ENCODE measurements at places on chromosomes 7 and 10.

- DNase-seq: no peak
Measured at GRCh38 chr7:107857541-107857912, 33.5 kb upstream of the DLD start.

DNA sequence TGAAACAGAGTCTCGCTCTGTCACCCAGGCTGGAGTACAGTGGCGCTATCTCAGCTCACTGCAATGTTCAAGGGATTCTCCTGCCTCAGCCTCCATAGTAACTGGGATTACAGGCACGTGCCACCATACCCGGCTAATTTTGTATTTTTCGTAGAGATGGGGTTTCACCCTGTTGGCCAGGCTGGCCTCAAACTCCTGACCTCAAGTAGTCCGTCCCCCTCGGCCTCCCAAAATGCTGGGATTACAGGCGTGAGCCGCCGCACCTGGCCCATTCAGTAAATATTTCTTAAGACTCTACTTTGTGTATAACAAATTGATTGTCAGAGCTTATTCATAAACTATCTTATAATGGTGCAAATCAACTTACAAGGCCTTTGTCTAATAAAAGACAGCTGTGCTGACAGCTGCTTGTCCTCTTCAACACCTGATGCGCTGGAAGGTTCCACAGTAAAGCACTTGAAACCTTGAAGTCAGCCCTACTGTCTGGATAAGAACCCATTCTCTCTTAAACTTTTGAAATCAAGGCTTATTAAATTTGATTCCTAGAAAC lies 14.7 kb downstream of the ECHDC3 start:
- DNase-seq: no peak

DNA sequence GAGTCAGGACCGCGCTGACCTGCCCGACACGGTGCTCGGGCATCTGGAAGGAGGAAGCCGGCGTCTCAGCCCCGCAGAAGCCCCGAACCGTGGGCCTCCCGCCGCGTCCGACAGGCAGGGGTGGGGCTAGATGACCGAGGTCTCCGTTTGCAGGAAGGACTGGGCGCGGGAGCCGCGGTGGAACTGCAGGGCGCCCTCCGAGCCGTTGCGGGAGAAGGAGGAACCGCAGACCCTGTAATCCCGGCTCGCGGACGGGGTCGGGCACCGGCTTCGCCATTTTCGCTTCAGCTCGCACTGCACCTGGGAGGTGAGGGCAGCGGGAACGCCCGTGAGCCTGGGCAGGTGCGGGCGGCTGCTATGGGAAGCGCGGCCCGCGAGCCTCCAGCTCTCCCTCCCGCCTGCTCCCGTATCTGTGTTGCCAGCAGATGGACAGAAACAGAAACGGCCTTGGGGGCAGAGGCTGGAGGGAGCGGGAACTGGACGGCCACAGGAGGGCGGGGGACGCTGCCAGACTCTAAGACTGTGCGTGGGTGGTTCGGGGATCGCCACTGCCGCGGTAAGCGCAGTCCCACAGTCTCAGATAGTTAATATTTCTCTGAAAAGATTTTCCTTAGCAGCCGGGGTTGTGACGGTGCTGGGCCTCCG lies 114.1 kb downstream of the VIPR2 start:
- DNase-seq: no peak

DNA sequence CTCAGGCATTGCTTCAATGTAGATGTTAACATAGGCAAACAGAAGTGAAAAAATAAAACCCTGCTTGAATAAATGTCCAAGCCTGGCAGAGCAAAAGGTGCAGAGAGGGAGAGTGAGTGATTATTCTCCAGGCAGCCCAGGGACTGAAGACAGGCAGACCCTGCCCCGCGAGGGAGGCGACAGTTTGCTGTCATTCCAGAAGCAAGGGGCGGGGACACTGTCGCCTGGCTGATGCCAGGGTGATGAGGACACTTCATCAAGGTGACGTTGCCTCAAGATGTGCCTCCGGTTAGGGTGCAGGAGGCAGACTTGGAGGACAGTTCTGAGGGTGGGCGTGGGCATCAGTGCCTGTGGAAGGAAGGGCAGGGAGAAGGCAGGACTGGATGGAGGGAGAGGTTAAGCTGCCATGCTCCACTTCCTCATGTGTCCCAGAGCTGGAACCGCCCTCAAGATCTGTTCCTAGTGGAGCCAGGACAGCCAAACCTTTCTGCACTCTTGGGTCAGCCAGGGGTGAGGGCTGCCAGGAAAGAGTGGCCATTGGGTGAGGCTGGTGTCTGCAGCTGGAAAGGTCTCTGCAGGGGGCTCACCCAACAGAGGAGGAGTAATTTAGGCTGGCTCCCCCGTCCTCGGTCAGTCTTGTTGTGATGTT lies 560.5 kb upstream of the MKI67 start:
- no peak for DNase-seq

DNA sequence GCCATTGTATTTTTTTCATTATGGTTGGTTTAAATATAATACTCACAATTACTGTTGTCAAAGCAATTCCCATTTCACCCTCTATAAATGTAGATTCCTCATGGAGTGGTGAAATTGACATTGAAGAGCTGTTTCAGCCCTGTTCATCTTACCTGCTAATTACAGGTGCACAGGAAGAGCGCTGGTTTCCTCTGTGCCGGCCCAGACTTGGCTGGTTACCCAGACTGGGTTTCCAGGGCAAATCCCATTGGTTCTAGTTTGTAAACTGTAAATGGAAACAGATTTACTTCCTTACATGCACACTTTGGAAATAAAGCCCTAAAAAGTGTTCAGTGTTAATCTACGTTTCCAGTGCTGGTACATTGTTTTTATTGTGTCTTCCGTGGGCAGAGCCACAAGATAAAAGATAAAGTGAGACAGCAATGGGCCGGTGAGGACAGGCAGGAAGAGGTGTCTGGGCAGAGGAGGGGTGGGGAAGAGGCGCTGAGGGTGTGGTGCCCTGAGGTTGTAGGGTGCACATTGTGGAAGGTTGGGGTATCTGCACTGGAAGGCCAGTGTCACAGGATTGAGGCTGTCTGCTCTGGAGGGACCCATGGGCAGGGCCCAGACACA lies 71.6 kb upstream of the ZPBP start:
- no peak for DNase-seq

DNA sequence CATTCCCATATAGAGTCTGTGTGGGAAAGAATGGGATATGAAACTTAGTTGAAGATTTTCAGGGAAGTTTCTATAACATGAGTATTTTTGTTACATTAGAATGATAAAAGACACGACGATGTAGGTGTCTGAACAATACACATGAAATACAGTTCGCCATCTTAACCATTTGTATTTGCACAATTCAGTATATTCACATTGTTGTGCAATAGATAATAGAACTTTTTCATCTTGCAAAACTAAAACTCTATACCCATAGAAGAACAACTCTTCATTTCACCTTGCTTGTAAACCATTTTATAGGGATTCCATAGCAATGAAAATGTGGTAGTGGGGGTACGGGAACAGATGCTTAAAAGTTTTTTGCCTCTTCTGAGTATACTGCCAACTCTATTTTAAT lies 32.8 kb downstream of the SLC39A12 start:
- no peak for DNase-seq

GRCh38 chr10:127578259-127578960 lies 29.3 kb downstream of the NPS start:
- no peak for DNase-seq

DNA sequence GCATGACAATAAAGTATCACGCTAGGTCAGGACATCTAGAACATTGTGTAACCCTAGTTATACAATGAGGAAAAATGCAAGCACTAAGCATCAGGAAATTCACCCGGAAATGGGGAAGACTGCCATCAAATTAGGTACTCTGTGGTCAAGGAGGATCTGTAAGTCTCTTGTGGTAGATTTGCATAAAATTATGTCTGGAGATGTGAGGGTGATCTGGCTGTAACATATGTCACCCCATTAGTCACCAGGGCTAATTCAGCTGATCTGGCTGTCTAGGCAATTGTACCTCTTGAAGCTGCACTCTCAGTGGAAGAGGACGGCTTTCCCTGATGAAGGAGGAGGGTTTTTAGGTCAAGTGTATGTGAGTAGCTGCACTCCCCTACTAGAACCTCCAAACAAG lies 14.8 kb downstream of the AKR1D1 start:
- no peak for DNase-seq

DNA sequence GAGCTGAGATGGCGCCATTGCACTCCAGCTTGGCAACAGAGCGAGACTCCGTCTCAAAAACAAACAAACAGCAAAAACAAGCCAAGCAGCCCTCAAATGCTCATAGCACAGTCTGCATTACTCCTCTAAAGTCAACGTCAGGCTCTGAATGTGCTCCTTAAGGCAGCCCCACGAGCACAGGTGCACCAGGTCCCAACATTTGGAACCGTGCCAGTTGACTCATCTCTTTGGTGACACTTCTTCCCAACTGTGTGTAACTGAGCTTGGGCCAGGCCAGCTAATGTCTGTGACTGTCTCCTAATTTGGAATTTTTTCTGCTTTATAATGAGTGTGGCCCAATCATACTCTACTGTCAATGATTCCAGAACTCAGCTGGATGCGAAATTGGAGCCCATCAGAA lies 66.3 kb upstream of the EFCAB10 start:
- DNase-seq: no peak

- DNase-seq: no peak
Measured at GRCh38 chr10:121631365-121632029, 33.3 kb upstream of the FGFR2 start.

GRCh38 chr7:136015638-136016037 lies 38.5 kb upstream of the MTPN start:
- no peak for DNase-seq

- DNase-seq: no peak
Measured at GRCh38 chr10:43437141-43437870, 395 bp downstream of the ZNF487 start.

DNA sequence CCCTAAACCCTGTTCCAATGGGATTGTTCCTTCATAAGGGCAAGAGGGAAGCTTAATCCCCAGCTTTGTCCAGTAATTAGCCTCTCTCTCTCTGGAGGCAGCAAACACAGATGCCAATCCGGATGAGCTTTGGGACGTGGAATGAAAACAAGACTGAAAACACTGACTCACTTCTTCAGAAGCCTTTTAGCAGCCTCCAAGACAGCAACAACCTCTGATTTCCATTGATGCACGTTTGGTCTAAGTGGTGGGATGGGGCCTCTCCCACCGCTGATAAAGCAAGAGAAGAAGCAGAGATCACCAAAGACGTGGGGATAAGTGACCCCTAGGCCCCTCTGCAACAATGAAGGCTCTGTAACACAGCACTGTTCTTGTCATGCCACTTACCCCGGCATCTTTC lies 5.8 kb upstream of the GFRA1 start:
- DNase-seq: no peak

- DNase-seq: no peak
Measured at GRCh38 chr7:128919241-128919640, 8.7 kb upstream of the KCP start.

DNA sequence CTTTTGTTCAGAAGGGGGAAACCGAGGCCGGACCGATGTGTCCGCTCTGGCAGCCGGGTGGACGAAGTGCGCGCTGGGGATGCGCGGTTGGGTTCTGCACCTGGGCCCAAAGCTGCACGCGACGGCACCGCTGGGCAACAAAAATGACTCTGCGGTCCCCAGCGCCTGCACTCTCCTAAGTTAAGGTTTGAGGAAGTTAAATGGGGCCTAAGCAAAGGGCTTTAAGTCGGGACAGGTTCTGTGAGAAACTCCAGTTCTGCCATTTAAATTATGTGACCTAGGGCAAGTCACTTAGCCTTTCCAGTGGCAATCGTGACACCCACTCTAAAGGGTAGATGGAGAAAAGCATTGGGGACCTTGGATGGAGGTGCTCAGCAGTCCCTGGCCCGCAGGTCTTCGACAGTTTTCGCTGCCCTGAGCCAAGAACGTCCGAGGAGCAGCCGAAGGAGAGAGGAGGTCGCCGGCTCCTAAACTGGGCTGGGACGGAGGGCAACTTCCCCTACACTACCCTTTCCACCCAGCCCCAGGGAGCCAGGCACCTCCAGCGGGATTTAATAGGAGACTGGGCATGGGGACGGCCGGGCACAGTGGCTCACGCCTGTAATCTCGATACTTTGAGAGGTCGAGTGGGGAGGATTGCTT lies 534 bp upstream of the ACBD5 start:
- DNase-seq: no peak

GRCh38 chr10:106711313-106711906 lies 453.1 kb downstream of the SORCS1 start:
- DNase-seq: peak; percentile 2

GRCh38 chr7:122014697-122015096 lies 129.4 kb downstream of the AASS start:
- no peak for DNase-seq

All from activated T-cell treated with anti-CD3 and anti-CD28 coated beads for 4 hours (primary cell).